ENCODE measurements at places on chromosomes 13 and 19. TPM values are rescaled to one million over a fixed set of nuclear protein-coding genes. Genes with fewer than 3 reads are reported as not detected.

CCDC70 gene
- not detected for total RNA-seq

MTRF1 gene
- 13.4 TPM for total RNA-seq

FXYD1 gene
- total RNA-seq = 580 TPM

PCP2 gene
- total RNA-seq = 3.9 TPM

CAPN12 gene
- total RNA-seq = not detected

ZNF471 gene
- total RNA-seq = 6.2 TPM

MAB21L1 gene
- 0.40 TPM for total RNA-seq

KLF1 gene
- not detected for total RNA-seq

CD37 gene
- total RNA-seq = 4.0 TPM

MBNL2 gene
- total RNA-seq = 69.3 TPM

CGB2 gene
- not detected for total RNA-seq

MIA gene
- not detected for total RNA-seq

DNA sequence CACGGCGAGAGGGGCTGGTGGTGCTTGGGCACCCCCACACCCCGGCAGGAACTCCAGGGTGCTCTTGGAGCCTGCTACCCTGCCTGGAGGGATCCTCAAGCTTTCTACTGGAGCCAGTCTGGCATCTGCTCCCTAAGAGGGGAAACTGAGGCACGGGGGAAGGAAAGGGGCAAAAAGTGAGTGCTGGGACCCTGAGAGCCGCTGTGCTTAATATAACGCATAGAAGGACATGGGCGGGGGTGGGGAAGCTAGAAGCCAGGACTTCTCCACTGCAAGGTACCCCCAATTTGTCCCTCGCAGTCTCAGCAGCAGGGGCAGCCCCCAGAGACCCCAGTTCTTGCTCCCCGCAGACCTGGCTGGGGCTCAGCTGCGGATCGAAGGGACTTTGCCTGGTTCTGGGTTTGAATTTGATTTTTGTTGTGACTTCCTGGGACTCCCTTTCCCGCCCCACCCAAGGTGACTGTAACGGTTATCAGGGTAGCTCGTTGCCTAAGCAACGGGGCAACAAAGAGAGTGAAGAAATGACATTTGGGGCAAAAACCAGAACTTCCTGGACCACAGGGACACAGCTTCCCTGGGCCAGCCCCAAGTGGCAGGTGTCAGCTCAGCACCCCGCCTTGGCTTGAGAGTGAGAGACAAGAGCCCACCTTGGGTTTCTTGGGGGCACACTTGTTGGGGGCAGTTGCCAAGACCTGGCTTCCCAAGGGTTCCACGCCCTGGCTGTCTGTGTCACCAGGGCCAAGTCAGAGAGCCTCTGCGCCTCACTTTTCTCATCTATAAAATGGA lies 638 bp downstream of the ADGRE5 start:
- peak; percentile 59 for DNase-seq

GRCh38 chr19:11881151-11881800 lies 6.3 kb upstream of the ZNF69 start:
- peak; percentile 47 for DNase-seq

- DNase-seq = no peak
Measured at GRCh38 chr19:29530540-29531457, 5.0 kb downstream of the VSTM2B start.

- peak; percentile 63 for DNase-seq
Measured at GRCh38 chr19:1315470-1316166, 29.9 kb downstream of the EFNA2 start.

GRCh38 chr13:24168392-24168750 lies 7.9 kb downstream of the SPATA13 start:
- no peak for DNase-seq

GRCh38 chr19:5023128-5023571 lies 54.2 kb downstream of the KDM4B start:
- DNase-seq = no peak

DNA sequence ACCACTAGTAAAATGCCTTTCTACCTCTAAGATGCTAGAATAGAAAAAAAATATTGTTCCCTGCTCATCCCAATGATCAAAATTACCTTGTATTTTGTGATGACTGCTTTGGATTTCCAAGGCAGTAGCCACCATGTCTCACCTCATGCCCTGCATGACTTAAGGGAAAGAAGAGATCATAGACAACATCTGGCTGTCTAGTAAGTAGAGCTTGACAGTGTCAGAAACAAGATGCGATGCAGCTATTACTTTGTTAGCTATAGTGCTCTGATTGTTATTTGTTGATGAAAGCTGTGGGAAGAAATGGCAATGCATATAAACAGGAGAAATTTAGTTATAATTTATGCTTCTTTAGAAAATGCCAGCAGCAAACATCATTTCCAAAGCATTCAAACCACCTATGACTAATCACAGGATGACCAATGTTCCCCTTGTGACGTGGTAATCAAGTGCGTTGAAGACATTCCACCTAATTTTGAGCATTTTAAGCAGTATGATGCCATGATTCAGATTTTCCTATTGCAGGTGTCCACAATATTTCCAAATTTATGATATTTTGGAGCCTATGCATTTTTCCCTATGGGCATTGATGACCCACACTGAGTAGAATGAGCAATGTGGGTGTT lies 308.3 kb downstream of the KCNRG start:
- DNase-seq = no peak

DNA sequence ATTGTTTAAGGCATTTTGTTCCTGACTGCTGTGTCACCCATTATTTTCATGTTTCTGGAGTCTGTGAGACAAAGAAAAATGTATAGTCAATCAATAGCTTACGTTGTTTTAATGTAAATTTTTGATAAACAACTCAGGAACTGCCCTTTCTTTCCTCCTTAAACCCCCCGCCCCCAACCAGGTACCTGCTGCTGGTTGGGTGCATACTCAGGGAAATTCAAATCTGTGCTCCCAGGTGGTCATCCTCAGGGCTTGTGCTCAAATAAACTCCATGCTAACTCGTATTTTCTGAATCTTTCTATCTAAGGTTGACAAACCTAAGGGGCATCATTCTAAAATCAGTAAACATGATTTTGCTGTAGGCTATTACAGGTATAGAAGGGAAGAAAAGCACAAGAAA lies 4.1 kb upstream of the CDC16 start:
- DNase-seq = no peak

- no peak for DNase-seq
Measured at GRCh38 chr19:38862321-38863059, 12.7 kb upstream of the HNRNPL start.

DNA sequence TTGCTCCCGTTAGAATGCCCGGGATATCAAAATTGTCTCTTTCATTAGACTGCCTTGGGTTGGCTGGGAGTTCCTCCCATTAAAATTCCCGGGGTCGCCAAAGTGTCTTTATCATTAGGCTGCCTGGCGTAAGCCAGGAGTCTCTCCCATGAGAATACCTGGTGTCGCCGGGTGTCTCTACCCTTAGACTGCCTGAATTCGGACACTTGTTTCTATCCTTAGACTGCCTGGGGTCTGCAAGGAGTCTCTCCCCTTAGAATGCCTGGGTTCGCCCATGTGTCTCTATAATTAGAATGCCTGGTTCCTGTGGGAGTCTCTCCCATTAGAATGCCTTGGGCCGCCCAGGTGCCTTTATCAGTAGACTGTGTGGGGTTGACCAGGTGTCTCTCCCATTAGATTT lies 1538.2 kb downstream of the UQCRFS1 start:
- no peak for DNase-seq

- DNase-seq = peak; percentile 77
Measured at GRCh38 chr19:19546751-19547162, 8.7 kb downstream of the CILP2 start.

- DNase-seq = no peak
Measured at GRCh38 chr13:44542361-44542760, 33.8 kb downstream of the TSC22D1 start.

DNA sequence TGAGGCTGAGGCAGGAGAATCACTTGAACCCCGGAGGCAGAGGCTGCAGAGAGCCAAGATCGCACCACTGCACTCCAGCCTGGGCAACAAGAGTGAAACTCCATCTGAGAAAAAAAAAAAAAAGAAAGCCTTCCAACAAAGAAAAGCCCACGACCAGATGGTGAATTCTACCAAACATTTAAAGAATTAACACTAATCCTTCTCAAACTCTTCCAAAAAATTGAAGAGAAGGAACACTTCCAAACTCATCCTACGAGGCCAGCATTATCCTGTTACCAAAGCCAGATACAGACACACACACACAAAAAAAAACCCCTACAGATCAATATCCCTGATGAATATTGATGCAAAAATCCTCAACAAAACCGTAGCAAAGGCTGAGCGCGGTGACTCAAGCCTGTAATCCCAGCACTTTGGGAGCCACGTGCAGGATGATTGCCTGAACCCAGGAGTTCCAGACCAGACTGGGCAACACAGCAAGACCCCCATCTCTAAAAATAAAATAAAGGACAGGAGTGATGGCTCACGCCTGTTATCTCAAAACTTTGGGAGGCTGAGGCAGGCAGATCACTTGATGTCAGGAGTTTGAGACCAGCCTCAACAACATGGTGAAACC lies 6.2 kb upstream of the EVI5L start:
- DNase-seq = no peak

- no peak for DNase-seq
Measured at GRCh38 chr19:38194061-38194701, 29.8 kb downstream of the DPF1 start.

- peak; percentile 38 for DNase-seq
Measured at GRCh38 chr13:58238972-58239773, 607.6 kb downstream of the PCDH17 start.

DNA sequence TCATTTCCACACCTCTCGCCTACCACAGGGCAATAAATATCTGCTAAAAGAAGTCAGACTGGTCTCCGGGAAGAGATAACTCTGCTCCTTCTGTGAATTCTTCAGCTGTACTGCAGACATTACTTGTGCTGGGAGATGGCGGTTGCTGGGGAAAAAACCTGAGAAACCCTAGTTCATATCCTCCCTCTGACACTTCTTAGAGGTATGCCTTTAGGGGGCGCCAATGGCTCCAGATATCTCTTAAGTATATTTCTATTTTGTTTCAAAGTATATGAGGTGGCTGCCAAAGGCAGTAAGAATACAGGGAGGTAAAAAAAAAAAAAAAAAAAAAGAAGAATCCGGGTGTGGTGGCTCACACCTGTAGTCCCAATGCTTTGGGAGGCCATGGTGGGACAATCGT lies 175.2 kb downstream of the PAN3 start:
- DNase-seq = no peak

DNA sequence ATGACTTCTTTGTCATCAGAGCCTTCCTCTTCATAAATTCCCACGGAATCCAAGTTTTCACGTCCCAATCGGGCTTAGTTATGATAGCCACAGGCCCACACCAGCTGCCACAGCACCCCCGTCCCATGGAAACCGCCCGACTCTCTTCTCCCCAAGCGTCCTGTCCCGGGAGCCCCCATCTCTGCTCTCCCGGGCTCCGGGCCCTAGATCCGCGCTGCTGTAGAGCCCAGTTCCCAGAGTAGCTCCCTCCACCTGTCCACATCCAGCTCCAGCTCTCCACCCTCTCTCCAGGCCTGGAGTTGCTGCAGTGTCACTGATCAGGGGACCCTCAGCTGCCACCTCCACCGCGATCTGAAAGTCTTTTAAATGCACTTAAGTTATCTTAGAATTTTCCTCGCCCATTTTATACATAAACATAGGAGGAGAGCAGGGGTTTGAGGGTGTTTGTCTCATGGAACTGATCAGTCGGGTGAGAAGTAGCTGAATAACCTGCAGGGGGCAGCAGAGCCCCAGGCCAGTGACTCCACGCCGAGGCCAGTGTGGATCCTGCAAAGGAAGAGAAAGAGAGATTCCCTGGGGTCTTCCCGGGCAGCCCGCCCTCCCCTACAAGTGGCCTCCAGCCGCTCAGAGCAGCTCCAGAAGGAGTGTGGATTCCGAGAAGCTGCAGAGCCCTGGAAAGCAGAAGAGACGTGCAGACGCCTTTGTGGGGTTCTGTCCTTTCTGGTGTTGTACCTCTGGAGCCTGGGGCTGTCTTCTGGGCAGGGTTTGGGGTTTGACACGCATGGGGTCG lies 1.1 kb upstream of the ZNF763 start:
- DNase-seq = peak; percentile 92

- DNase-seq = peak; percentile 35
Measured at GRCh38 chr19:47486900-47487299, 2.9 kb upstream of the KPTN start.

- no peak for DNase-seq
Measured at GRCh38 chr13:23381866-23382265, 51.6 kb downstream of the SACS start.

GRCh38 chr19:1161716-1162115 lies 12.4 kb downstream of the SBNO2 start:
- DNase-seq = no peak

- DNase-seq = no peak
Measured at GRCh38 chr13:29448174-29448573, 147.3 kb downstream of the SLC7A1 start.

DNA sequence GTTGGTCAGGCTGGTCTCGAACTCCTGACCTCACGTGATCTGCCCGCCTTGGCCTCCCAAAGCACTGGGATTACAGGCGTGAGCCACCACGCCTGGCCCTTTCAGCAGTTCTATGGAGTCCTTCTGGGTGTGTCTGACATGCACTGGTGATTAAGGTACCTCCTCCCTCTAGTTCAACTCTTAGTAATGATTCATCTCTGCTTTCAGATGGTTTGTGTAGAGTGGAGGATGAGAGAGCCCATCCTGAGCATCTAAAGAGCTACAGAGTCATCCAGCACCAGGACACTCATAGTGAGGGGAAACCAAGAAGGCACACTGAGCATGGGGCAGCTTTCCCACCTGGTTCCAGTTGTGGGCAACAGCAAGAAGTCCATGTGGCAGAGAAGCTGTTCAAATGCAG lies 8.2 kb downstream of the ZNF584 start:
- no peak for DNase-seq

- DNase-seq = no peak
Measured at GRCh38 chr19:48822514-48822913, 11.7 kb upstream of the BCAT2 start.

GRCh38 chr13:34611671-34612070 lies 330.4 kb upstream of the NBEA start:
- no peak for DNase-seq

GRCh38 chr19:2516727-2517126 lies 40.8 kb downstream of the GADD45B start:
- no peak for DNase-seq

GRCh38 chr19:30150626-30151025 lies 208.6 kb downstream of the URI1 start:
- no peak for DNase-seq
